ENCODE measurements at places on chromosomes 1 and 21.

GRCh38 chr1:230572121-230573105, 69.9 kb upstream of the COG2 start:
- no peak for DNase-seq

GRCh38 chr1:180609643-180610555, 21.9 kb upstream of the XPR1 start:
- no peak for DNase-seq

DNA sequence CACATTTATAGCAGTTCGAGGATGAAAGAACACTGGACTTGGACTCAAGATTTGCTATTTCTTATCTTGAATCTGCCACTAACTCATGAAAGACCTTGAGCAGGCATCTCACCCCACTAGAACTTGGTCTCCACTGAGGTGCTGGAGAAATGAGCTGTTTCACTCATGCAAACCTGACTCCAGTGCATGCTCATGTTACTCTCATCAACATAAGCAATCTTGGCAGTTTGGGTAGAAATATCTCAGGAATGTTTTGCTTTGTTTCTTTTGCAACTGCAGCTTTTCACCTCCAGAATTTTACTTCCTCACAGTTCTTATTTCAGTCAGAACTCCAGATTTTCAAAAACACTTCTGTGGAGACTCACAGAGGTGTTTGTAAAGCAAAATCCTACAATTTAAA, 46.2 kb upstream of the DAB1 start:
- no peak for DNase-seq

DNA sequence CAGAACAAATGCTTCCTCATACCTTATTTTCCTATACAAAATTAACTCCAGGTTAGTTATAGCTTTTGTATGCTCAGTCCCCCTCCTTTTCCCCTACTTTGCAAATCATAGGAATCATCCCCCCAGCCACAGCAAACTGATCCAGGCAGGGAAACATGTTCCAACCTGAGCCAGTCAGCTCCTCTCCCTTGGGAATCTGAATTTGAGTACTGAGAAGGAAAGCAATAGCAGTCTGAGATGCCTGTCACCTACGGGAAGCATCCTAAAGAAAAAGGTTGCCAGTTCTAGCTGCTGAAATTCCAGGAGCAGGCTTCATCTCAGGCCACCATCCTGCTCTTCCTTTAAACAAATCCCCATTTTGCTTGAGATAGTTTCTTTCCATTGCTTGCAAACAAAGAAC, 6.9 kb downstream of the ADSS2 start:
- no peak for DNase-seq

DNA sequence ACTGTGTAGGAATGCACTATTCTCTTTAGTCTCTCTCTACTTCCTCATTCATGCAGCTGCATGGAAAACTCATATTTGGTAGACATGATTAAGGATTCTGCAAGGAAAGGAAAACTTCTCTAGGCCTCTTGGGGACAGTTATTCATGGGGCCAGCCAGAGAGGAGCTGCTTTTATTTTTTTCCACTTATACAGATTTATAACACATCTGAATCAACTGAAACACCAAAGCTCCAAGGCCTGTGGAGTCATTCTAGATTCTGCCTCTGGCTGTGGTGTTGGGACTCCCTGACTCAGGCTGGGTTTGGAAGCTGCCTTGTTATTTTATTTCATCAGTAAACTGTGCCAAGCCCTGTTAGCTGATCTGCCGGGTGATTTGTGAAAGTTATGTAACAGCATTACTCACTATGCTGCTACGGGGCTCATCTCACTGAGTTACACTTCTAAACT, 83.9 kb upstream of the EDEM3 start:
- no peak for DNase-seq

GRCh38 chr1:94795434-94795833, 24.7 kb upstream of the SLC44A3 start:
- no peak for DNase-seq

- no peak for DNase-seq
These were observed 2.3 kb downstream of the LHX9 start for GRCh38 chr1:197919346-197920066.

DNA sequence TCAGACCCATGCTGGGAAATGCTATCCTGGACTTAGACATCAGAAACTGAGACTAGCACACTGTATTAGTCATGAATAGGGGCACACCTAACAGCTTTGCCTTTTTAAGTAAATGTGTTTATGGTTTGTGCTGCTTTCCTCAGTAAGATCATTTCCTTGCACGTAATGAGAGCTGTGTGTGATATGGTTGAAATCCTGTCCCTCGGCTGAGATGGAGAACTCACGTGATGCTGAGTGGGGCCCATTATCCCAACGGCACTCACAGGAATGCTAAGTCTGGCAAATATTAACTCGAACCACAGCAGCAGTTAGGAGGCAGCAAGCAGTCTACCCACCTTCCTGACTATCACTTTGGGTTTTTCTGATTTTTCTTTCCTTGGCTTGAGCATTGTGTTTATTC, 38.2 kb downstream of the BCL9 start:
- no peak for DNase-seq

- DNase-seq, result no peak
These were observed 10.5 kb downstream of the NCMAP start for GRCh38 chr1:24566236-24566867.

- DNase-seq, result no peak
These were observed 146.4 kb downstream of the FGGY start for GRCh38 chr1:59443310-59443709.

DNA sequence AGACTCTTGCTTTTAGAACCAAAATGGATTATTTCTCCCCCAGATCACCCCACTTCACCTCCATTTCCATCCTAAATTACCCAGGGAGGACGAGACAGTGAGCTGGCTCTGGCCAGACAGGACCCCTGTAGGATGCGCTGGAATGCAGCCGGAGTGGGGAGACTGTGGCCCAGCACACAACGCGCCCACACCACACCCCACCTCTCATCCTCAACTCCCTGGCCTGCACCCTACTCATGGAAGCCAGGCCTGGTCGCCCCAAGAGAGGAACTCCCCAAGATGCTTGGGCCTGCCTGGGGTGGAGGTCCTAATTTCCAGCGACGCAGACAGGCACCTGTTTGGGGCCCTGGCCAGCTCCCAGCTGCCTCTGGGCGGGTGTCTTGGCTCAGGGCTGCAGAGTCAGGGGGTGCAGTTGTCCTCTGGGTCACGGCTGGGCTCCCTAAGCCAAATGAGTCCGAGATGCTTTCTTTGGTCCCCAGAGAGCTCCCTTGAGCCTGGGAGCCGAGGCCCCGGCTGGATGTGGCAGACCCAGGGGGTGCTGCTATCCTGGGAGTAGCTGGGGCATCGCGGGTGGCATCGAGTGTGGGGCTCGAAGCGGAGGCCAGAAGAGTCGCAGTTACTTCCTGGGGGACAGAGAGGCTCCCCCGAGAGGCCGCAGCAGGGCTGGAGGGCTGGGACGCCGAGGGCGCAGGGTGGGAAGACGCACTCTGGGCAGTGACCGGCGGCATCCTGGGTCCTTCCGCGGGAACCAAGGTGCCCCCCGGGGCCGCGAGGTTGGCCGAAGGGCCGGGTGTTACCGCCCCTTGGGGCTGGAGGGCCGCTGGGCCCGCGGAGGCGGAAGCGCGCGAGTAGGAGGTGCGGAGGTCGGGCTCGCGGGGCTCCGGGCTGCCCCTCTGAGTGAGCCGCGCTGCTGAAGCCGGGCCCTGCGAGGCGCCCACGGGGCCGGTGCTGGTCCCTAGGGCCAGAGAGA, 10.4 kb downstream of the CLEC20A start:
- DNase-seq, result no peak

- DNase-seq, result no peak
These were observed 118.8 kb downstream of the PTBP2 start for GRCh38 chr1:96840396-96840795.

DNA sequence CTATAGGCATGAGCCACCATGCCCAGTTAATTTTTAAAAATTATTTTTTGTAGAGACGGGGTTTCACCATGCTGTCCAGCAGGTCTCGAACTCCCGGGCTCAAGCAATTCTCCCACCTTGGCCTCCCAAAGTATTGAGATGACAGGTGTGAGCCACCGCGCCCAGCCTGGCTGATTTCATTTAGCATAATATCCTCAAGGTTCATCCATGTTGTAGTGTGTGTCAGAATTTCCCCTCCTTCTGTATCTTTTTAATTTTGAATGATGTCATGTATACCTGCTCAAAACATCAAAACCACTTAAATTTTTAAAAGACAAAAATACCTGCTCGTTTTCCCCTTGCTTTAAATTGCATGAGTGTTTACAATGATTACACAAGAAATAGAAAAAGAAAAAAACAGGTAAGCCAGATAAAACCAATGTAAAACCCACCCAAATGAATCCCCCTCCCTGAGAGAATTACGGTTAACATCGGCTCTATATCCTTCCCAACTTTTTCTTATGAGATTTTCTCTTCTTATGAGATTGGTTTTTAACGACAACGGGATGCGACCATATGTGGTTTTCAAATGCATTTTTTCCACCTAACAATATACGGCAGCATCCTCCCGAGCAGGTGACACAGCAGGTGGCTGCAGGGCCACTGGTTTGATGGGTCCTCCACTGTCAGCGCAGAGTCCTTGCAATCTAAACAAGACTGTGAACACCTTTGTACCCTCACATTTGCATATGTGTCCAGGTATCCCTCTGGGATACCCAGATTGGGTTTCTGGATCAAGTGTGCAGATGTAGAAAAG, 22.1 kb downstream of the IFFO2 start:
- DNase-seq, result no peak

GRCh38 chr1:15640667-15641066, 23.4 kb downstream of the DDI2 start:
- no peak for DNase-seq

GRCh38 chr1:204419064-204419403, 7.4 kb upstream of the PPP1R15B start:
- DNase-seq, result no peak

GRCh38 chr1:155198547-155198906, 9.2 kb downstream of the THBS3 start:
- no peak for DNase-seq

DNA sequence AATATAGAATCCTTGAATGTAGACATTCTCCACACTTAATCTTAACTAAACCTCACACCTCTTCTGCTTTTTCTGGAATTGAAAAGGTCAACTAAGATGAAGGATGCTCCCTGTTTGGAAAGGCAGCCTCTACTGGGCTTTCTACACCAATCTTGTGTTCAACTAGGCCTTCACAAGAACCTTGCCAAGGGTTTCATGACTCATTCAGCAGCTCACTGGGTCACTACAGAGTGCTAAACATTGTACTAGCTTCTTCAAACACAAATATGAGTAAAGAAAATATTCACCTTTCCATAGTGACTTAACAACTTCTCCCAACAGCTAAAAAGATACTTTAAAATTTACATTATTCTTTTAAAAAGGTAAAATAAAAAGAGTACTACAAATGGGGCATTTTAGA, 135.3 kb upstream of the PRMT6 start:
- no peak for DNase-seq

DNA sequence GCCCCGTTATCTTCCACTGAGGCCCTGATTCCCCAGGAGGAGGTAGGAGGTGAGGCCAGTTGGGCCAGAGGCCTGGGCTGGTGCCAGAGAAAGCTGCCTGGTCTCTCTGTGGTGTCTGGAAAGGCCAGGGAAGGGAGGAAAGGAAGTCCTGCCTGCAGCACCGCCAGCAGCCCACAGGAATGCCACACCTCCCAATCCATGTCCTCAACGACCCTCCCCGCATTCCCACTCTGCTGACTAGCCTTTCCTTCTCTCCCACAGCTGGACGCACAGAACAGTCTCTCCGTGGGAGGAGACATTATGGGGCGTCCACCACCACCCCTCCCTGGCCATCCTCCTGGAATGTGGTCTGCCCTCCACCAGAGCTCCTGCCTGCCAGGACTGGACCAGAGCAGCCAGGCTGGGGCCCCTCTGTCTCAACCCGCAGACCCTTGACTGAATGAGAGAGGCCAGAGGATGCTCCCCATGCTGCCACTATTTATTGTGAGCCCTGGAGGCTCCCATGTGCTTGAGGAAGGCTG, 18.0 kb downstream of the CSF1 start:
- no peak for DNase-seq

- DNase-seq, result no peak
These were observed 83.8 kb downstream of the CAPZB start for GRCh38 chr1:19401535-19401889.

- no peak for DNase-seq
These were observed 104.1 kb downstream of the NR5A2 start for GRCh38 chr1:200131551-200132125.

Data from DND-41 (cell line).